Gastroesophageal sphincter (tissue), 4 donors: ENCODE measurements at places on chromosomes 3 and 15. TPM values are rescaled to one million over a fixed set of nuclear protein-coding genes. Genes with fewer than 3 reads are reported as not detected.

ATP10A gene
- total RNA-seq, result 22.9 TPM

SNTN gene
- not detected for total RNA-seq

ITGB5 gene
- total RNA-seq, result 137 TPM

SAMD7 gene
- total RNA-seq, result not detected

RTP3 gene
- total RNA-seq, result not detected

RAB8B gene
- total RNA-seq, result 29.7 TPM

ARGFX gene
- not detected for total RNA-seq

SLC7A14 gene
- total RNA-seq, result under 0.01 TPM

FAM131A gene
- total RNA-seq, result 68.0 TPM

IGDCC3 gene
- total RNA-seq, result not detected

SPTSSB gene
- 0.74 TPM for total RNA-seq

ZFAND6 gene
- total RNA-seq, result 129 TPM

MAP6D1 gene
- 0.54 TPM for total RNA-seq

RSL24D1 gene
- 50.1 TPM for total RNA-seq

SIDT1 gene
- 0.99 TPM for total RNA-seq

CLRN1 gene
- not detected for total RNA-seq
